ENCODE measurements at places on chromosomes 7 and 10. TPM values are rescaled to one million over a fixed set of nuclear protein-coding genes. Genes with fewer than 3 reads are reported as not detected.

Gene POU6F2
- not detected for total RNA-seq

Gene COL28A1
- total RNA-seq, result not detected

Gene ANXA8
- not detected for total RNA-seq

Gene ECHDC3
- 20.0 TPM for total RNA-seq

Gene C10orf90
- total RNA-seq, result not detected

Gene ITIH5
- total RNA-seq, result 0.30 TPM

Gene PAPOLB
- not detected for total RNA-seq

Gene TNS3
- 34.6 TPM for total RNA-seq

Gene DGKI
- total RNA-seq, result 0.20 TPM

Gene PIP
- not detected for total RNA-seq

Gene TAC1
- not detected for total RNA-seq

Gene GDF2
- not detected for total RNA-seq

Gene ERVW-1
- total RNA-seq, result not detected

Gene AKR1C3
- total RNA-seq, result 22.2 TPM

Gene MOGAT3
- total RNA-seq, result not detected

Gene PHKG1
- not detected for total RNA-seq

Gene NME8
- total RNA-seq, result not detected

Gene SPACDR
- 3.4 TPM for total RNA-seq

Gene PSD
- total RNA-seq, result not detected

All from mammary microvascular endothelial cell (primary cell).